ENCODE measurements at places on chromosomes 6 and 20.

DNA sequence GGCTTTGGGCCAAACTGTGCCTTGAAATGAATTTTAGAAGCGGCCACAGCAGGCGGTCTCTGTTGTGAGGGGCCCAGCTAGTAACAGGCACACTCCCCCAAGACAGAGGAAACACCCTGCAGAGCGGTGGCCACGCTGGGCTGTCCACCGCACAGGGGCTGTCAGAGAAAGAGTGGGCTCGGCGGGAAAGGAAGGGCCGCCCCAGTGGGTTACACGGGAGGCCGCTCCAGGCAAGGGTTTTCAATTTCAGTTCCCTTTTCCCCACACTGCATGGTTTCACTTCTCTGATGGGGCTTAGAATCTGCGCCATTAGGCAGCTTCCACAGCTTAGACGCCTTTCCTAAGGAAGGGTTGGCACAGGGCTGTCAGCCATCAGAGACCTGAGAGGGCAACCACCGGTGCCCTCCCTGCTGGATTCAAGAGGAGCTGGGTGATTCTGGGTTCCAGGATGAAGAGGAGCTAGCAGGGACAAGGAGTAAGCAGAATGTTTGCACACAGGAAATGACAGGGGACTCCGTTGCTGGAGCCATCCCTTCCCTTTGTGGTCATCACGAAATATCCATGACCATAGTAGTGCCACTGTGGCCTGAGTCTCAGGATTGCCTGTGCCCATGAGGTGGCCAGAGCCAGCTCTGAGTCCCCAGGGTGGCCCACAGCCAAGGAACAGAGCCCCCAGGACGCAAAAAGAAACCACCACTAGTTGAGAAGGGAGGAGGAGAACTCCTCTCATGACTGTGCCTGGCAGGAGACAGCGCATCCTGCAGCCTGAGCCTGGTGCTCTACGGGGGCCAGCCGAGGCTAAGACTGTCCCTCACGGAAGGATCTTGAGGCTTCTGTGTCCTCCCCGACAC is 282.7 kb downstream of the NRN1 start:
- no peak for DNase-seq

GRCh38 chr20:31869942-31870725 is at the start of the genes DUSP15 and TTLL9:
Gene DUSP15, minus strand, starts transcription at chr20:31870527. Its CDS starts 190 bp downstream, at chr20:31870337.
Gene TTLL9, plus strand, starts transcription at chr20:31870634. Its CDS starts 493 bp downstream, at chr20:31871127.
- peak; percentile 14 for DNase-seq

- no peak for DNase-seq
These were observed 686.6 kb upstream of the GJE1 start for GRCh38 chr6:141445928-141446628.

DNA sequence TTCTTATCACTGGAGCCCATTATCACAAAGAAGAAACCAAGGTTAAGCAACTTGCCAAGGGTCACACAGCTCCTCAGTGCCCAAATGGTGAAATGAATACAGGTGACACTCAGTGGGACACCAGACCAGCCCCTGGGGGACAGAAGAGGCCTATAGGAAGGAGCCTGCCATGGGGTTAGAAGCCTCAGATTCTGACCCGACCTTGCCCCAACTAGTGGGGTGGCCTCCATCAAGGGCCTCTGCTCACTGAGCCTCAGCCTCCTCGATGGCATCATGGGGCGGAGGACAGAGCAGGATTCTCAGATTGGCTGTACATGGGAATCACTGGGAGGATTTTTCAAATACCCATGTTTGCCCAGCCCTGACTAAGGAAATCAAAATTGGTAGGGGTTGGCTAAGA is 47.6 kb downstream of the MRPL14 start:
- no peak for DNase-seq

GRCh38 chr6:28981431-28981832 is 23.7 kb downstream of the ZNF311 start:
- peak; percentile 86 for DNase-seq

- DNase-seq, result no peak
These were observed 589.8 kb downstream of the RNF144B start for GRCh38 chr6:18976966-18977365.

DNA sequence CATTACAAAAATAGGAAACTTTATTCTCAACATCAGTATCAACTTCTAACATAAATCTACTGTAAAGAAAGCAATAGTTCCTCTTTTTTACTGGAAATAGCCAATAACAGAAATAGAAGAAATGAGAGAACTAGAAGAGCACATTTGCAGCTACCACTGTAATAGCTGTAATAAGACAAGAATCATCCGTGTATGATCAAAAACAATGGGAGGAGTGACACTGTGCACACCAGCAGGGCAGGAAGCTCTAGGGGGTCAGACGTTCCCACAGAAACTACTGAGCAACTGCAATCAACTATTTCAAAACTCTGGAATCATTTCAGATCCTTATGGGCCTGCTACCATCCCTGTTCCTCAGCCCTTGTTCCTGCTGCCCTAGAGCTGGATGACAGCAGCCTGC is 43.7 kb downstream of the NINL start:
- no peak for DNase-seq

GRCh38 chr6:15385521-15385920 is 139.7 kb downstream of the JARID2 start:
- no peak for DNase-seq

DNA sequence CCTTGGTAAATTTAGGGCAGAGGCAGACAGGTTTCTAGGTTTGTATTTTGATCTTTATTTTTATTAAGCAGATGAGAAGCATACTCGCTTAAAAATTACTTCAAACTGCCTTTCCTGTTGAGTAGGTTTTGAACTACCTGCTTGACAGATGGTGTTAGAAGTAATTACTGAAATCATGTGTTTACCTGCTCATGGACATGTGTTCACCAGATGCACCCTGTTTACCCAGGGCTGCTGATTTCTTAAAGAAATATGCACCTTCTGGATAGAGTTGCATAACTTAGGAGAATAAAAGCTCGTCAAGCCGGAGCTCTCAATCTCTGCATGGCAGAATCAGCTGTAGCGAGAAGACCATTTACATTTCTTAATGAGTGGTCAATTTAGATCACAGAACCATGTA is 165.1 kb downstream of the CDKAL1 start:
- no peak for DNase-seq

GRCh38 chr6:157498817-157499216 is 117.8 kb downstream of the ZDHHC14 start:
- no peak for DNase-seq

- DNase-seq, result no peak
These were observed 302.4 kb downstream of the PREX1 start for GRCh38 chr20:48525400-48525799.

GRCh38 chr6:169592558-169592957 is 109.3 kb downstream of the WDR27 start:
- DNase-seq, result no peak

DNA sequence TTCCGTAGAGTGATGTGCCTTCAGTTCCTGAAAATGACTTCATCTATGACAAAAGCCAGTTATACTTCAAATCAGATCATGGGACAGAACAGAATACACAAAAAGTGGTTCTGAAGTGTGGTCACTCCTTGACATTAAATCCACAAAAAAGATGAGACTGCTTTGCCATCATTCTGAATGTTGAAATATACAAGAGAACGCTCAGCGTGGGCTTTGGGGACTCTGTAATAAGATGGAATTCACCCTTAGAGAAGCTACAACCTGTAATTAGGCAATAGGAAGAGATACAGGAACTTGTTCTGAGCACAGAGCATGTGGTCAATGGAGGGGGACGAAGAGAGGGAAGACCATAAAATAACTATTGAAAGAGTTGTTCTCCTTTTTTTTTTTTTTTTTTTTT is 184.3 kb downstream of the CARMIL1 start:
- no peak for DNase-seq

- no peak for DNase-seq
These were observed 46.3 kb upstream of the SCML4 start for GRCh38 chr6:107870381-107870780.

GRCh38 chr20:42494290-42494689 is 695.4 kb downstream of the PTPRT start:
- DNase-seq, result no peak

DNA sequence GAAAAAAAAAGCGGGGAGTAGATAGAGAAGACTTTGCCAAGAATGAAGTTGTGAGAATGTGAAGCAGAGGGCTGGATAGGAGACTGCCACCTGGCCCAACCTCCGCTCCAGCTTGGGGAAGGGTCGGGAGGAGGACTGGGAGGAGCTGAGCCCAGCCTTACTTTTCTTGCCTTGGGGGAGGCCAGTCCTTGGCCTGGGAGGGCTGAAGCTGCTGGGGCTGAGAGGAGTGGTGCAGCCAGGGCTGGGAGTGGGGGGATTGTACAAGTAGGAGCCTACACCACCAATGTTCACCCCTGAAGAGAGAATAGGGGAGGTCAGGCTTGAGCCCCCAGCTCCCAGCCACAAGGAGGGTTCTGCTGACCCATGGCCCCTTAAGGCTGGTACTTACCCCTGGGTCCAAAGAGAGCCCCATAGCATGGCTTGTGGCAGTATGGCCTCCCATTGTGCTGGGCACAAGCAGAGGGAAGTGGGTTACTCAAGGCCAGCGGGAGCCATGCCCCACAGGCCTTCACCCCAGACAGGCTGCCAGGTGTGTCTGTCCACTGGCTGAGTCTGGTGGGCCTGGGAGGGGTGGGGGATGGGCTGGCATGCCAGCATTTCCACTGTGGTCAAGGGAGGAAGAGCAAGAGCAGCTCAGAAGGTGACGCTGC is 1.1 kb downstream of the CRIP3 start:
- no peak for DNase-seq

DNA sequence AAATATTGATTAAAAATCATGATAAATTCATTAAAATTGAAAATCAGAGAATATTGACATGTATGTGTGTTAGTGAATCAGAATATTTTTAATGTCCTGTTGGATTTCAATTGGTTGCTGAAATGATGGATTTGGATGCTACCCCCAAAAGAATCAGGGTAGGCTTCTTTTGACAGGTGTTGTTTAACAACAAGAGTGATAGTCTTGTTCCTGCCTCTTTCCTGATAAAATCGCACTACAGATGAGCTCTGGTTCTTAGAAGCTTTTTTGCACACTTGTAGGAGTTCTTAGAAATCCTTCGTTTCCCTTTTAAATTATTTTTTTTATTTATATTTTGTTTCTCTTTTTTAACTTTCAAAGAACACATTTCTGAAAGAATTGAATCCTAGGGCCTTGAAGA is 259.5 kb downstream of the FARS2 start:
- DNase-seq, result no peak

GRCh38 chr20:48824830-48825565 is 2.8 kb downstream of the PREX1 start:
- DNase-seq, result no peak

DNA sequence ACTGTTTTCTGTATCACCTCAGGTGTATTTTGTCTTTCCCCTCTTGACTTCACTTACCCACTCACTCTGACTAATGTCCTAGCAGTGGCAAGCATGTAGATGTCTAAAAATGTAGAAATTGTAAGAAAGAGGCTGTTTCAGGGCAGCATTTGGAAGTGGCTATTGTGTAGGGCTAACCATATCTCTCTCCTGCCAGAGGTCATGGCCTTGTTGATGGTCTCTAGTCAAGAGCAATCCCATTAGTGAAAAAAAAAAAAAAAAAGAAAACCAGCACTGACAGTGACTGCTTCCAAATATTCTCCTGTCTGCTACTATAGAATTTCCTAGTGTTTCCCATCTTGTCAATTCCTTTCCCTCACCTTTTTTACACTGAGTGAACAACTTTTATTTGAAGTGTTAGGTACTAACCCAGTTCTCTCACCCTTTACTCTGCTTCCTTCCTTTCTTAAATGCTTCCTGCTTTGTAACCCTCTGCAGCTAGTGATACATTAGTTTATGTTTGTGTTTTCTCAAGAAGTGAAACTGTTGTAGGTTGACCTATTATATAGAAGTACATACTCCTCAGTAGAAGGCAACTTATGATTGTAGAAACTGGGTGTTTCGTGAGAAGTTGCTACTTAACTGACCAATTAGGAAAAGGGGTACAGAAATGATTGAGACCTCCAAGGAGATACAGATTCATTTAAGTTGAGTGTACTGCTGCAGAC is 174.1 kb upstream of the PTPRK start:
- DNase-seq, result no peak

DNA sequence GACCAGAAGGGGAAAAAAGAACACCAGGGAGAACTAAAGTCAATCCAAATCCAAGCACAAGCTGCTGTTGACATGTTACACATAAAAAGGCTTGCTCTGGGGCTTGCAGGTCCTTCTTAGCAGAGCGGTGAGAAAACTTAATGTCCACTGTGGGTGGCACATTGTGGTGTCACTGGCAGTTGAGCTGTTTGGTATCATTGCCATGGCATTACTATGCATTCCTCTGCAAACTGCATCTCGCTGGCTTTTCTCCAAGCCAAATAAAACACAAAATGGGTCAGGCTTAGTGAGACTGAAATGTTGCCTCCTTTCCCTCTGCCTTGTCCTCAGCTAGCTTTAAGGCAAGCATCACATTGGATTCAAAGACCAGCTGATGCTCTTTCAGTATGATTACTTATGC is 40.9 kb downstream of the LY86 start:
- no peak for DNase-seq

DNA sequence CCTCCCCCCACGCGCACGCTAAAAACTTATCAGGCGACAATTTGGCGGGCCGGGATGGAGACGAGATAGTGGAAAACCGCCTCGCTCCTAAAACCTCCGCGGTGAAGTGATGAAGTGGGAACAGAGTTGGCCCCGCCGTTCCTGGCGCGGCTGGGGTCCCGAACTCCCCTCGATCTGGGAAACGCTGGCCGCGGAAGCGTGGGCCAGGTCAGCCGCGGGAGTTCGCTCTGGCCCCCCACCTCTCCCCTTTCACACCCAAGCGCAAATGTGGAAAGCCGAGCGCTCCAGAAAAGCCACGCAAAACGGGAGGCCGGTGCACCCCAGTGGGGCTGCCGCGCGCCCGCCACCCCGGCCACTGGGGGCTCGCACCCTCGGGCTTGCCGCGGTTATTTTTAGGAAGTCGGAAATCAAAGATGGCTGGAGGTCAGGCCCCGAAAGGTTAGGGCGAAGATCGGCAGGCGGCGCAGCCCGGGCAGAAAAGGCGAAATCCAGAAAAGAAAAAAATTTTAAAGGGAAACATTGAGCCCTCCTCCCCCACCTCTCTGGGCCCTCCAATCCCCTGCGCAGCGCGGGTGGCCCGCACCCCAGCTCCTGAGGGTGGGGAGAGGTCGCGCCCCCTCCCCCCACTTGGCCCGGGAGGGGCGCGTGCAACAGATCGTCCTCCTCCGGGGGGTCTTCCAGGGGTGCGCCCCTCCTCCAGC is 1.0 kb downstream of the SALL4 start:
- peak; percentile 6 for DNase-seq

GRCh38 chr20:24102290-24102689 is 113.7 kb upstream of the GGTLC1 start:
- peak; percentile 42 for DNase-seq

GRCh38 chr6:116513224-116513875 is 1.9 kb downstream of the CALHM5 start:
- DNase-seq, result no peak

Data from activated CD4-positive, alpha-beta T cell treated with anti-CD3 and anti-CD28 coated beads for 48 hours (primary cell).